ENCODE measurements at places on chromosomes 2 and 18.

DNA sequence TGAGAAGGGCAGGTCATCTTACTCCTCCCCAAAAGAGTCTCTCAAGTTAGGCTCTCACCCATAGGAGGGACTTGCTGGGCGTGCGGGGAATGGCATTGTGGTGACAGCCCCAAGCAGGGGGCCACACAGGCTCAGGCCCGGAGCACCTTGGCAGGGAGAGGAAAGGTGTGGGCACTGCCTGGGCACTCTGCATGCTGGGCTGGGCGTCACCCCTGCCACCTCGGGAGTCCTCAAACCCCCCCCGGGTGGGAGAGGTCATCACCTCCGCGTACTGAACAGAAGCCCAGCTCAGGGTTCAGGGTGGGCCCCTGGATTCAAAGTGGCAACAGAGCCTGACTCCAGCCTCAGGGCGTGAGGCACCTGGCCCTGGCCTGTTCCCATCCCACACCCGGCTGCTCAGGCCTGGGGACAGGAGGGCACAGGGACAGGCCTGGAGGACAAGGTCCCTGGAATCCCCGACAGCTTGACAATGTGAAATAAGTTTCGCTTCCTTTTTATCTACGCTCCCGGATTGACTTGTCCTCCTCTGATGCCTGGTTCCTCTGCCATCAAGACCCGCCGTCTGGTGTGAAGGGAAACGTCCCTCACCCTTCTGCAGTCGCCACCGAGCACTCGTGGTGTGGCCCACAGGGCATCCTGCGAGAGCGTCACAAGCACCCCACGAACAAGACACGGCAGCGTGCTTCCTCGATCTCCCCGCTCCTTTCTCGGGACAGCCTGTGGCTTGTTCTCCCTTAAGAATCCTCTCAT, 97.8 kb downstream of the HDAC4 start:
- H3K4me3 ChIP-seq: no peak overlapping the region
- H3K27ac ChIP-seq: peak overlapping the region; percentile 83
- no peaks in the 10 kb centered on the region for H3K27me3 ChIP-seq

DNA sequence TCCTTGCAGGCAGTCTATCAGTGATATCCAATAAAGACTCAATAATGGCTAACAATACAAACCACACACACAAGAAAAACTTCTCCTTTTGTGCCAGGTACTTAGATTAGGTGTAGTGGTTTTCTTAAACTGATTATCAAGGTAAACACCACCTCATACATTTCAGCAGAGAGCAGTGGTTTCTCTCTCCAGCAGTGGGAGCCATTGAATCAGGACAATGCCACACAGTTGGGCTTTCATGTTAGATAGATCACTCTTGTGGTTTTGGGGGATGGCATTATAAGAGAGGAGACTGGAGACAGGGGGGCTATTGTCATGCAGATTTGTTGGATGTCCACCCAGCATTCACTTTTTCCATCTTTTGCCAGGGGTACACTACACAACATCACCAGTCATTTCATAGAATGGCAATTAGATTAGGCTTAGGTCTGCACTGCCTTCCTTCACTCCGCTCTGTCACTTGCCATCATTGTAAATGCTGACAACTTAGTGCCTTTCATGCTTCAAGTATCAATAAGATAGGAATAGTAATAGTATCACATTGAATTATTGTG, 13.6 kb upstream of the IRS1 start:
- H3K27me3 ChIP-seq: no peaks in the 10 kb centered on the region
- H3K27ac ChIP-seq: no peak overlapping the region
- no peaks in the 10 kb centered on the region for H3K36me3 ChIP-seq
- no peaks in the 10 kb centered on the region for H3K4me1 ChIP-seq
- no peak overlapping the region for H3K4me3 ChIP-seq

- DNase-seq: no peak
- H3K27me3 ChIP-seq: peaks cover 3% of the 10 kb centered on the region
- H3K4me3 ChIP-seq: no peak overlapping the region
- peak overlapping the region; percentile 1 for H3K27ac ChIP-seq
- H3K4me1 ChIP-seq: peaks cover 36% of the 10 kb centered on the region
- no peaks in the 10 kb centered on the region for H3K36me3 ChIP-seq
These were observed 17.1 kb downstream of the GATA6 start for GRCh38 chr18:22186484-22186971.

GRCh38 chr18:33114749-33115148, 325.8 kb downstream of the CCDC178 start:
- no peak overlapping the region for H3K27ac ChIP-seq
- H3K4me1 ChIP-seq: peaks cover 7% of the 10 kb centered on the region
- no peaks in the 10 kb centered on the region for H3K27me3 ChIP-seq
- no peak for DNase-seq
- H3K4me3 ChIP-seq: no peak overlapping the region
- H3K36me3 ChIP-seq: no peaks in the 10 kb centered on the region

DNA sequence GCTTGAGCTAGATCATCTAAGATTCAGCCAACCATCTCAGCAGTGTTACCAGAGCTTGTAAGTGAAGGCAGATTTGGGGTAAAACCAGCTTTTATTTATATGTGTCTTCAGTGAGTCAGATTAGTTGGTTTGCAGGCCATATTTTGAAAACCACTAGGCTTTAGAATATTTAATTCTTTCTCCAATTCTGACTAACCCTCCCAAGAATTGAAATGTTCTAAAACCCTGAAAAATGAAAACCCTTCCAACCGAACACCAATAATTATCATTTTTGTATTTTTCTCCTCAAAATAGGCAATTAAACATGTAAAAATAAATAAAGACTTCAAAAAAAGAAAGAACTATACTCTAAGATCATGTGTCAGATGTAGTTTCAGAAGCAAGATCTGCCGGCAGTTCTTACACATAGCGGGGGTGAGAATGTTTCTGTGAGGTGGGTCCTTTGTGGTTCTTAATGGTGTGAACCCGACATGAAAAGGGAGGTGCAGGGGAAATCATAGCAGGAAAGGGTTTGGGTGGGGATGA, 14.2 kb downstream of the PLEK start:
- H3K27ac ChIP-seq: no peak overlapping the region
- no peaks in the 10 kb centered on the region for H3K27me3 ChIP-seq
- H3K36me3 ChIP-seq: no peaks in the 10 kb centered on the region
- H3K4me3 ChIP-seq: no peak overlapping the region

- H3K27ac ChIP-seq: no peak overlapping the region
- no peaks in the 10 kb centered on the region for H3K4me1 ChIP-seq
- no peak for DNase-seq
- no peaks in the 10 kb centered on the region for H3K36me3 ChIP-seq
These were observed 55.4 kb upstream of the RMP24 start for GRCh38 chr18:35917043-35917442.

GRCh38 chr18:52615321-52615720, 275.3 kb downstream of the DCC start:
- no peak overlapping the region for H3K27ac ChIP-seq
- DNase-seq: no peak
- H3K36me3 ChIP-seq: no peaks in the 10 kb centered on the region
- H3K4me3 ChIP-seq: no peak overlapping the region
- no peaks in the 10 kb centered on the region for H3K27me3 ChIP-seq
- H3K4me1 ChIP-seq: no peaks in the 10 kb centered on the region

DNA sequence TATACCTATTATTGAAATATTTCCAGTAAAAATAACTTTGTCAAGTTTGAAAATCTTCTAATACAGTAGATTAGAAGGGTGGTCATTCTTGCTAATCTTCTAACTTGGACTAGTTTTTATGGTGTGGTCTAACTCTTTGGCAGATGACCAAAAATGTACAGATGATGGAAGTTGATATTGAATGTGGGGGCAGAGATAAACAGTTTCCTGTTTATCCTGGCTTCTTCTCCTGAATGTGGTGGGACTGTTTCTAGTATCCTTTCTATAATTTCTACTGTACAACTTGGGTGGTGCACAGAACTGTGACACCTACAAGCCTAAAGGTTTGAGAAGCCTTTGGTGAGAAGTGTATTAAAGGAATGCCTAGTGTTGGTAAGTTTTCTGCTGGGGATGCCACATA, 178.7 kb downstream of the PDE11A start:
- DNase-seq: no peak
- no peak overlapping the region for H3K4me3 ChIP-seq
- H3K27ac ChIP-seq: no peak overlapping the region
- no peaks in the 10 kb centered on the region for H3K27me3 ChIP-seq
- H3K36me3 ChIP-seq: no peaks in the 10 kb centered on the region

DNA sequence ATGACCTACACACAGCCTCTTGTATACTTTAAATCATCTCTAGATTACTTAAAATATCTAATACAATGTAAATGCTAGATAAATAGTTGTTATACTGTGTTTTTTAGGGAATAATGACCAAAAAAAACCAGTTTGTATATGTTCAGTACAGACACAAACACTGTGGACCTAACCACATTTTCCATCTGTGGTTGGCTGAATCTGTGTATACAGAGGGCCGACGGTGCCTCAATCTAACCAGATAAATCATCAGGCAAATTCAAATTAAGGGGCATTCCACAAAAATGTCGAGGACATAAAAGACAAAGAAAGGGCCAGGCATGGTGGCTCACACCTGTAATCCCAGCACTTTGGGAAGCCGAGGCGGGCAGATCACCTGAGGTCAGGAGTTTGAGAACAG, 14.1 kb downstream of the MGAT4A start:
- DNase-seq: no peak
- H3K4me1 ChIP-seq: no peaks in the 10 kb centered on the region
- H3K27me3 ChIP-seq: no peaks in the 10 kb centered on the region

- DNase-seq: no peak
- peaks cover 48% of the 10 kb centered on the region for H3K36me3 ChIP-seq
- no peak overlapping the region for H3K27ac ChIP-seq
- peaks cover 7% of the 10 kb centered on the region for H3K4me1 ChIP-seq
- H3K27me3 ChIP-seq: no peaks in the 10 kb centered on the region
These were observed 14.7 kb upstream of the ERCC3 start for GRCh38 chr2:127308586-127309138.

GRCh38 chr18:79410731-79411613, 15.2 kb downstream of the NFATC1 start:
- H3K4me3 ChIP-seq: no peak overlapping the region
- no peaks in the 10 kb centered on the region for H3K4me1 ChIP-seq
- no peak for DNase-seq
- no peak overlapping the region for H3K27ac ChIP-seq
- H3K36me3 ChIP-seq: no peaks in the 10 kb centered on the region

GRCh38 chr2:241125626-241126025, 23.5 kb upstream of the MTERF4 start:
- DNase-seq: no peak
- H3K4me1 ChIP-seq: no peaks in the 10 kb centered on the region
- H3K27ac ChIP-seq: no peak overlapping the region
- no peaks in the 10 kb centered on the region for H3K27me3 ChIP-seq

DNA sequence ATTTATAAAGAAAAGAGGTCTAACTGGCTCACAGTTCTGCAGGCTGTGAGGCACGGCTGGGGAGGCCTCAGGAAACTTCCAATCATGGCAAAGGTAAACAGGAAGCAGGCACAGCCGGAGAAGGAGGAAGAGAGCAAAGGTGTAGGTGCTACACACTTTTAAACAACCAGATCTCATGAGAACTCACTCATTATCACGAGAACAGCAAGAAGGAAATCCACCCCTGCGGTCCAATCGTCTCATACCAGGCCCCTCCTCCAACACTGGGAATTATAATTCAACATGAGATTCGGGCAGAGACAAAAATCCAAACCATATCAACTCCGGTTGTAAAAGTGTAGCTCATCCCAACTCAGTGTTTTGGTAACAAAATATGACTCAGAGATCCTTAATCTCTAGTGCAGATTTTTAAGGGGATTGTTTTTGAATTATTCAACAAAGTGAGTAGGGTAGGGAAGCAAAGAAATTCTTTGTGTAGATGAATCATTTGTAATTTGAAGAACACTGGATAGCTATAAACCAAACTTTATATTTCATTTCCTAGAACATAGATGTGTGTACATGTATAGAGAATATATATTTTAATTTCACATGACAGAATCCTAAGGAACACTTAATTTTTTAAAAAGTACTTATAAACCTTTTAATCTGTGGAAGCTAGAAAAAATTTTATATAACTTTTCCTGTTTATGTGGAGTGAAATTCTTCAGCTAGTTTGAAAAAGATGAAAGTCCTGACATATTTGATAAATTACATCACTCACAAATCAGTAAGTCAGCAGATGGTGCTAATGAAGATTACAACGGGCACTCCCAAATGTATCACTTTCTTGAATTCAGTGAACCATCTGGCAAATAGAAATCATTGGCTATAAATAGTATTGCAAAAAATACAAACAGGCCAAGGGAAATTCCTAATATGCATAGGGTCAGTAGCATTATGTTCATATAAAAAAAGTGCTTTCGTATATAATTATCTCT, 130.1 kb downstream of the OLA1 start:
- H3K27ac ChIP-seq: no peak overlapping the region
- H3K4me3 ChIP-seq: no peak overlapping the region
- H3K27me3 ChIP-seq: no peaks in the 10 kb centered on the region
- H3K4me1 ChIP-seq: no peaks in the 10 kb centered on the region

DNA sequence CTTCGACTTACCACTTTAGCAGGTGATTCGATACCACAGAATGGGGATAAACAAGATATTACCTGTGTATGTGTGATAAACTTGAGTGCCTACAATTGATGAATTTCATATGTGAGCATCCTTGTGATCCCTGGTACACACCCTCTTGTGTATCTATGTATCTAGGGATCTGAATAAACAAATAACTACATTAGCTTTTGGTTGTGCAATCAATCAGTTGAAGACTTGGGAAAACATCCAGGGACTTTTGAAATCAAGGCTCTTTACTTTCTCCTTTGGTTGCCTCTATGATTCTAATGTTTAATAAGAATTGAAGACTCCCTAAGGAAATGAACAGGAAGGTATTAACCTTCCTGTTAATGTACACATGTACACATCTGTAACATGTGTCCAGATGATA, 97.3 kb upstream of the DCC start:
- no peaks in the 10 kb centered on the region for H3K27me3 ChIP-seq
- H3K36me3 ChIP-seq: no peaks in the 10 kb centered on the region
- no peak overlapping the region for H3K27ac ChIP-seq

- H3K4me3 ChIP-seq: no peak overlapping the region
- H3K4me1 ChIP-seq: no peaks in the 10 kb centered on the region
- DNase-seq: peak; percentile 58
- peak overlapping the region; percentile 4 for H3K27ac ChIP-seq
- no peaks in the 10 kb centered on the region for H3K27me3 ChIP-seq
These were observed 209.4 kb upstream of the CXCR4 start for GRCh38 chr2:136327162-136327852.

DNA sequence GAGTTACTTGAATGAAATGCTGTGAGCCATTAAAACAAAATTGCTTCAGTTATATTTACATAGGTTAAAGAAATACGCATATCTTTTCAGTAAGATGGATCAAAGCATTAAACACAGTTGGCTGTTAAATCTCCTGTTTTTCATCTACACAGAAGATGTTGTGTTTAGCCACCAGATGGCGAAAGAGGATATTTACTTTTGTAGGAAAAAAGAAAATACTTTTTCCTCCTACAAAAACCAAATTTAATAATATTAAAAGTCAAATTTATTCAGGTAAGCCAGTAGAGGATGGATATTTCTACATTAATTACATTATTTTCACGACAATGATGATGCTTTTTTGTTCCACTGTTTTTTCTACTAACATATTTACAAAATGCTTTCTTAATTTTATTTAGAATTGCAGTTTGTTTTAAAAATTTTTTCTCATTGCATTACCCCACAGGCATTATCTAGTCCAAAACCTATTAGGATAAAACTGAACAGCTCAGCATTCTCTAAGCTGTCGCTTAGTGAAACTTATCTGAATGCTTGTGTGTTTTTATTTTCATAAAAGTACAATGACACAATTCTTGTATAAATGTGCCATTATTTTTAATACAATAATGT, 173.7 kb downstream of the ASXL3 start:
- no peak overlapping the region for H3K4me3 ChIP-seq
- H3K27ac ChIP-seq: no peak overlapping the region
- no peaks in the 10 kb centered on the region for H3K27me3 ChIP-seq
- H3K36me3 ChIP-seq: no peaks in the 10 kb centered on the region

GRCh38 chr2:59463426-59463825, 1090.0 kb downstream of the BCL11A start:
- DNase-seq: no peak
- H3K27ac ChIP-seq: no peak overlapping the region

- H3K27ac ChIP-seq: no peak overlapping the region
- peaks cover 43% of the 10 kb centered on the region for H3K4me1 ChIP-seq
- no peak overlapping the region for H3K4me3 ChIP-seq
These were observed 36.0 kb downstream of the AGFG1 start for GRCh38 chr2:227507963-227508362.
